Astrocyte of the hippocampus (primary cell): ENCODE measurements at places on chromosomes 3 and 15.

DNA sequence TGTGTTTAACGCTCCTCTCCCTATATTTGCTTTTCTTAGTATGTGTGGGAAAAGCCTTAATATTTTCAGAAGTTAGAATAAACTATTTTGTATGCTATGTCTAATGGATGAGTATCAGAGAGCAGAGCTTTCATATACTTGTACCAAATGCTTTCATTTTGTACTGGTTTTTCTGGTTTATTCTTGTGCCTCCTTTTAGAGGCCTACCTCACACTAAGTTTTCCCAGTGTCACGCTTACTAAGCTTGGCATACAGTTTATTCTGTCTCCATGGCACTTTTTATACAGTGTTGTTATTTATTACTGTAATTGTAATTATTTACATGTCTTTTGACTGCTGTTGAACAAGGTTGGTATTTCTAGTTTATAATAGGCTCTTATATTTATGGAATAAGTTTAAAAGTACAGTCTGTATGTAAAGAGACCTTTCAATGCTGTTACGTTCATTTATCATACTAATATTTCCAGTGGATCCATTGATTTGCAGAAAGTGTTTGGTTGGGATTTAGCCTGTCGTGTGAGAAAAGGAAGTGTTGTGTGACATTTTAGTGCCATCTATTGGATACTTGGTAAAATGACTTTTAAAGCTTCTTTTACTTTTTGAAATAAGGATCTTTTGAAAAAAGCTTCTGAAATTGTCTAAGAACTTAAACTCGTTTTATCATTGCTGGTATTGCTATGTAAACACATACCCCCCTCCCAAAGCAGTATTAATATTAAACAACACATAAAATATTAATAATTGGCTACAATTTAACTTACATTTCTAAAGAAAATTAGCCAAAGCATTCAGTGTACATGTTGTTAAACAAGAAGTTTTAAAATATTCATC is 5.2 kb upstream of the EBLN2 start:
- peak; percentile 57 for DNase-seq

GRCh38 chr3:60578936-60579335 is 672.3 kb downstream of the FHIT start:
- no peak for DNase-seq

DNA sequence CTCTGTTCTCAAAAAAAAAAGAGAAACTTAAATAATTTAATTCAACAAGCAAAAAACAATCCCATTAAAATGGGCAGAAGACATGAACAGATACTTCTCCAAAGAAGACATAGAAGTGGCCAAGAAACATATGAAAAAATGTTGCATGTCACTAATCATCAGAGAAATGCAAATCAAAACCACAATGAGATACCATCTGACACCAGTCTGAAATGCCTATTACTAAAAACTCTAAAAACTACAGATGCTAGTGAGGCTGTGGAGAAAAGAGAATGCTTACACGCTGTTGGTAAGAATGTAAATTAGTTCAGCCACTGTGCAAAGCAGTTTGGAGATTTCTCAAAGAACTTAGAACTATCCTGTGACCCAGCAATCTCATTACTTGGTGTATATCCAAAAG is 382.9 kb downstream of the OTOL1 start:
- peak; percentile 2 for DNase-seq

DNA sequence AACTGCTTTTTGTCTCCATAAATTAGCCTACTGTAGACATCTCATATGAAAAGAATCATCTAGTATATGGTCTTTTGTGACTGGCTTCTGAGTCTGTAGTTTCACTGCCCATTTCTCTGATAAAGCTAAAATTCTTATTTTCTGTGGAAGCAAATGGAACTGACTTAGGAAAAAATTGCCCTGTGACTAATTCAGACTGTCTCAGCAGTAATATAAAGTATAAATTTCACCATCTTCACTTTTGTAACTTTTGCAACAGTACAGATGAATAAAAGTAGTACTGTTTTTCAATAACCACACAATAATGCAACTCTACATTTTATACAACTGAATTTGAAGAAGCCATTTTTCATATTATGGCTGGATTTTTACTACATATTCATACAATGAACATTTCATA is 104.1 kb downstream of the TBC1D5 start:
- no peak for DNase-seq

DNA sequence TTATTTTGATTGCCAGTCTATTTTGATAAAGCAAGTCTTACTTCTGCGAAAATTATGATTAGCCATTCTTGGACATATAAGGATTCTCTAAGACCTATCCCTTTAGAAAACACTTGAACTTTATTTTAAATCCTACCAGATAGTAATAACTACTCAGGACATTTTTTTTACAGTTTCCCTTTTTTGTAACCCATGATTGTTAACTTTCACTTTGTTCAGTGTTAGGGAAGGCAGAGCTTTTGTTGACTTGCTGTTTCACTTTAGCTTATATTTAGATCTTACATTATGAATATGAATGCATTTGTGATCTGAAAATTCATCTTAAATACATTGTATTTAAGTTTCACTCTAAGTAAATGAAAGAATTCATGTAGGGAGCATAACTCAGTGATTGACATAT is 167.0 kb downstream of the AKAP13 start:
- no peak for DNase-seq
